Amniotic stem cell (primary cell): ENCODE measurements at places on chromosomes 1 and 21.

- no peak for DNase-seq
These were observed 325.8 kb upstream of the PBX1 start for GRCh38 chr1:164233149-164233548.

DNA sequence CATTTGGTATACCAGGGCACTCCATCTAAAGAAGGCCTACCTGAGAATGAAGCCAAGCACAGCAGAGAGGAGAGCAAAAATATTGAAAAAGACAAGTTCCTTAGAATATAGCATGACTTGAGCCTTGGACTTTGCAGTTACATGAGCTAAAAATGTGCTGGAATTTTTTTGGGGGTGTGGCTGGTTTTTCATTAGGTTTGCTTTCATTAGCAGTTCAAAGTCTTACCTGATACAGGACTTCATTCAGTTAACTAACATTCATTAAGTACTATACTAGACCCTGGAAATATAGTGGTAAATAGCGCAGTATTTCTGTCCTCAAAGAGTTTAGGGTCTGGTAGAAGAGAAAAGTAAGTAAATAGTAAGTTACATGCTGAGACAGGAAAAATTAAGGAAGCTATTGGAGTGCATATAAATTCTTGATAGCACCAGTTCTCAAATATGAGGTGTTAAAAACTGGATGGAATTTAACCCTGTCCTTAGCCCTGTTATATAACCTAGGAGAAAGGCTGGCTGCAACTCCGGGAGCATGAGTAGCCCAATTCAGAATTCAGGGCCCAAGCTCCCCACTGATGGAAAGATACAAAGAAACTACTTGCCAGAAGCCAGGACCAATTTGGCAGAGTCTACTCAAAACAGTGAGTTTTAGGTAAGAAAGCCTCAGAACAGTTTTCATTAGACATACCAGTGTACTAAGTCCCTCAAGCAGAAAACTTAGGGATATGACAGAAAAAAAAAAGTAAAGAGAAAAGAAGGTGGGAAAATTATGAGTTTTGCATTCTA lies 3.1 kb upstream of the DOCK7 start:
- no peak for DNase-seq

DNA sequence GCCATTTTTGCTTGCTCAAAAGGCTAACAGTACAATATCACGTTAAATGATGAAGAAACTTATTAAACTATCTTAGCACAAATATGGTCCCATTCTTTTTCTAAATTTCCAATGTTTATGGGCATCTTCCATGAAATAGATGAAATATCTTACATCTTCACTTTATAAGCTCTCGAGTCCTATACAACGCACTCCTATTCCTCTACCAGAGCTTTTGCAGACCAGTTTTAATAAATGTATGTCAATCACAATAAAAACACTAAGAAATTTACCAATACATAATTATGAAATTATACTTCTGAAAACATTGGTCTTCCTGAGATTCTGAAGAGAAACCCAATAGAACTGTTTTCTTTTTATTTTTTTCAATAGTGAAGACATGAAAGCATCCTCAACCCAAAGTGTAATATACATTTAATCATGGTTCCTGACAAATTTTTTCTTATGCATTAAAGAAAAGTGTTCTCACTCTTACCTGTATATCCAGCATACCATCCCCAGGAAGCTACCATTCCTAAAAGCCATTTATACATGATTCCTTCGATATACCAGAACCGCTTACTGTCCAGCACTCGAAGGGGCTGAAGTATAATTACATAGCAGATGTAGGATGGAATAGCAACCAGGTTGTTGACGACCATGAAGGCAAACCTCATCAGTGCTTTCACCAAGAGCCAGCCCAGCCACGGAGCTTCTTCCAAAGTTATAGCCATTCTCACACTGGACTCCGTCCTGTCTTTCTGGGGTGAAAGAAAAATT lies 1.8 kb downstream of the LPGAT1 start:
- DNase-seq: no peak

DNA sequence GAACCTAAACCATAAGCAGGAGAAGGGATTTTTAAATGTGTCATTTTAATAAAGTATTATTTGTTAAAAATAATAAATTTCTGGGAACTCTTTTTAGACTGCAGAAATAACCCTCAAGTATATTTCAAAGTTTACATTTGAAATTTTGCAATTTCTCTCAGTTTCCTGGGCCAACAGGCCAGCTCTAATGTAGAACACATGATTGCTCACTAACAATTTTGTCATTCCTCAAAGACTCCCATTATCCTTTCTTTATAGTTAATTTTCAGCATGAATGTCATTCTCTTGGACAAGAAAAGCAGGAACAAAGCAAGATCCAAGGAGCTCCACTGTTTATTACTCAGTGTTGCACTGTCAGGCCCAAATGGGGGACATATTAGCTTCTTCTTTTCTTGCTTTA lies 119.4 kb upstream of the VANGL1 start:
- no peak for DNase-seq

DNA sequence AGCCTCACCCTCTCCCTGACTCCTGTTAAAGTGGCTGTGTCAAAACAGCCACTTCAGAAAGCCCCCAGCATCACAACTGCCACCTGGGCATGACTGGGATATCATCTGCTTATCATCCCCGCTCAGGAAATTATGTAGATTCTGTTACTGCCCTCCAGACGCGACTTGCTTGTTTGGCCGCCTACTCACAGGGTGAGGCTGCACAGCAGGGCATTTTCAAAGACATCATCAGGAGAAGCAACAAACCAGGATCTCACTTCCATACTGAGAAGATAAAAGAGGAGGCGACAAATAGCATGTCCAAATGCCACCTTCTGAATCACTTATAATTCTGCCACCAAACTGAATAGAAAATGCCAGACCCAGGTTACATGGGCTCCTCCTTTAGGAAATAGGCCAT lies 94.8 kb downstream of the MIS18A start:
- no peak for DNase-seq

DNA sequence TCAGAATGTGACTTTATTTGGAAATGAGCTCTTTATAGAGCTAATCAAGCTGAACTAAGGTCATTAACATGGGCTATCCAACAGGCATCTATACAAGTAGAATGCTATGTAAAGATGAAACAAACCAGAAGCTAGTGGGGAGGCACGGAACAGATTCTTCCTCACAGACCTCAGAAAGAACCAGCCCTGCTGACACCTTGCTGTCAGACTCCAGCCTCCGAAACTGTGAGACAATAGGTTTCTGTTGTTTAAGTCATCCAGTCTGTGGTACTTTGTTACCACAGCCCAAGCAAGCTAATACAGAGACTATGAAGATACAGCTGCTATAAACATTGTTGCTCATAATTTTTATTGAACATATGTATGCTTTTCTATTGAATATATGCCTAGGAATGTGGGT lies 406.3 kb upstream of the CHRM3 start:
- DNase-seq: no peak
